ENCODE measurements at places on chromosomes 12 and 14. TPM values are rescaled to one million over a fixed set of nuclear protein-coding genes. Genes with fewer than 3 reads are reported as not detected.

Gene IL26
- not detected for polyA plus RNA-seq

Gene TMEM132D
- polyA plus RNA-seq = not detected

Gene PCNX4
- 36.6 TPM for polyA plus RNA-seq

Gene TAPBPL
- 10.6 TPM for polyA plus RNA-seq

Gene TRPV4
- not detected for polyA plus RNA-seq

Gene LBHD2
- polyA plus RNA-seq = not detected

Gene HOXC12
- not detected for polyA plus RNA-seq

Gene TSPAN19
- polyA plus RNA-seq = 5.3 TPM

Gene MANSC1
- 35.7 TPM for polyA plus RNA-seq

Gene SERPINA1
- polyA plus RNA-seq = not detected

Gene ACVRL1
- not detected for polyA plus RNA-seq

Gene FOXN4
- 0.40 TPM for polyA plus RNA-seq

Gene DBX2
- polyA plus RNA-seq = 0.19 TPM

Gene CAPZA3
- not detected for polyA plus RNA-seq

Gene GRIN2B
- 0.01 TPM for polyA plus RNA-seq

Measured in Purkinje cell (primary cell).